Right atrium auricular region (tissue), 2 donors: ENCODE measurements at places on chromosomes 16 and 17.

DNA sequence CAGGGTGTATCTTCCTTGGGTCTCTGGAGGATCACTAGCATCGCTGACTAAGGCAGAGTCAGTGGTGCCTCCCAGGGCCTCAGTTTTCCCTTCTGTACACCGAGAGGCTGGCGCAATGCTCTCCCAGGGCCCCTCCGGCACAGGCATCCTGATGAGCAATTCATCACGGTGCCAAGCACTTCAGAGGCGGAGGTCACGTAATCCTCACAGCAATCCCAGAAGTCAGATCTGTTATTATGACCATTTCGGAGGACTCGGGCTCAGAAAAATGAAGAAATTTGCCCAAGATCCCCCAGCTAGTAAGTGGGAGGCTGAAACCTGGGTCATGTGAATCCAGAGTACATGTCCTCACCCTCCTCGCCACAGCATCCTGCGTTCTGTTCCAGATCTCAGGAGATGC lies 46.5 kb downstream of the AIPL1 start:
- no peak for DNase-seq

- DNase-seq: no peak
Measured at GRCh38 chr17:79148584-79148983, 74.0 kb downstream of the ENGASE start.

GRCh38 chr17:83009414-83010205 lies 69.8 kb upstream of the METRNL start:
- no peak for DNase-seq

DNA sequence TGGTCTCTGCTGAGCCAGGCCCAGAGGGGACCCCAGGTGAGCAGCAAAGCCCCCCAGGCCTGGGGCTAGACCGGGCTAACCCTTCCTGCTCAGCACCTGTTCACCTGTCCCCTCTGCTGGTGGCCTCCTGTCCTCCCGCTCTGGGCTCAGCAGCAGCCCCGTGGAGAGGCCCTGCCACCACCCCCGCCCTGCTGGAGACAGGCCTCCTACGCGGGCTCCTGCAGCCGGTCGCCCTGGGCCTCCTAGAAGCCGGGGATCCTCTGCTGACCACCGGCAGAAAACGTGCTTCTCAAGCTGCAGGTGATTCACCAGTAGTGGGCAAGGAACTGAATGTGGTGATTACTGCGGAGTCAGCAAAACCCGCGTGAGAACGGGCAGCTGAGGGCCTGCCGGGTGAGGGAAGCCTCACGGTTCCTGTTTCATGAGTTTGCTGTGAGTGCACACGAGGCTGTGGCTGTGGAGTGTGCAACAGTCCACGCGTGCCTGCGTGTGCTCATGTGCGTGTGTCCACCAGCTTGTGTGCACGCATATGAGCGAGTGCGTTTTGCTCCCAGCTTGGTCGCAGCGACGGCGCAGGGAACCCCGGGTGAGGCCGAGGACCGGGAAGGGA lies 792 bp downstream of the SECTM1 start:
- peak; percentile 73 for DNase-seq

GRCh38 chr16:52805559-52806168 lies 247.0 kb downstream of the CHD9NB start:
- DNase-seq: no peak

- no peak for DNase-seq
Measured at GRCh38 chr17:17377071-17377967, 74.1 kb downstream of the NT5M start.

DNA sequence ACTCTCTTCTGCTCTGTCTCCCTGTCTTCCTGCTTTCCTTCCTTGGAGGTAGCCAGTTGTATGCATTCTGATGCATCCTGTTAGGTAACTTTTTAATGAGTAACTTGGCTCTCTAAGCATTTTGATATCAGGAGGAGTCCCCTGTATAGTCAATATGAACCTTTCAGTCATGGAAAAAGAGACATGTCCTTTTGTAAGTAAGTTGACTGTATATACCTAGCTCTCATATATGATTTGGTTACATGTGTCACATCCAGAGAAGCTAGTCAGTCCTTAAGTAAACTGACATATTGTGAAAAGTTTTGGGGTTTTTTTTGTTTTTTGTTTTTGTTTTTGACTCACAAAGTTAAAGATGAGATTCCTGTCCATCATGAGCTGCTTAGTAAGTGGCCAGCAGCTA lies 18.8 kb downstream of the UTP18 start:
- no peak for DNase-seq

GRCh38 chr16:89187770-89188392 lies 12.5 kb downstream of the SLC22A31 start:
- no peak for DNase-seq

GRCh38 chr16:14509055-14509454 lies 121.0 kb downstream of the PARN start:
- DNase-seq: no peak

GRCh38 chr17:1183171-1183873 lies 3.5 kb upstream of the ABR start:
- no peak for DNase-seq
